ENCODE measurements at places on chromosomes 1 and 21.

GRCh38 chr1:111690306-111690617, 48.9 kb downstream of the INKA2 start:
- peak; percentile 32 for DNase-seq

GRCh38 chr1:184176058-184176457, 124.5 kb downstream of the TSEN15 start:
- no peak for DNase-seq

- DNase-seq, result peak; percentile 55
These were observed 90.1 kb upstream of the IRF2BP2 start for GRCh38 chr1:234699795-234700665.

- no peak for DNase-seq
These were observed 69.4 kb upstream of the SOX13 start for GRCh38 chr1:204003536-204003935.

DNA sequence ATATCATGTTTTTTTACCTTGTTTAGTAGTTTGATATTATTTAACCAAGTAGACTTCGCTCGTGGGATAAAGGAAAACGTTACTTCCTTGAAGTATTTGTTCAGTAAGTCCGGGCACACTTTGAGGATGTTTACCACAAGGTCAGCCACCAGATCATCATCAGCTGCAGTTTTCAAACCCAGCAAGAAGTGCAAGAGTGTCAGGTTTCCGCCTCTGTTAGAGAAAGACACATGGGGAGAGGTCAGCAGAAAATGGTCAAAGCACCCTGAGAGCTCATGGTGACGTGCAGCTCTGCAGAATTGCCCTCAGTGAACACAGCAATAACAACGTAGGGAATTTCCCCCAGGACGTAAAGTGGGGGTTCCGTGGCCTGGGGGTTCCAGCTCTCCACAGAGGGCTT, 24.4 kb downstream of the URB1 start:
- no peak for DNase-seq

DNA sequence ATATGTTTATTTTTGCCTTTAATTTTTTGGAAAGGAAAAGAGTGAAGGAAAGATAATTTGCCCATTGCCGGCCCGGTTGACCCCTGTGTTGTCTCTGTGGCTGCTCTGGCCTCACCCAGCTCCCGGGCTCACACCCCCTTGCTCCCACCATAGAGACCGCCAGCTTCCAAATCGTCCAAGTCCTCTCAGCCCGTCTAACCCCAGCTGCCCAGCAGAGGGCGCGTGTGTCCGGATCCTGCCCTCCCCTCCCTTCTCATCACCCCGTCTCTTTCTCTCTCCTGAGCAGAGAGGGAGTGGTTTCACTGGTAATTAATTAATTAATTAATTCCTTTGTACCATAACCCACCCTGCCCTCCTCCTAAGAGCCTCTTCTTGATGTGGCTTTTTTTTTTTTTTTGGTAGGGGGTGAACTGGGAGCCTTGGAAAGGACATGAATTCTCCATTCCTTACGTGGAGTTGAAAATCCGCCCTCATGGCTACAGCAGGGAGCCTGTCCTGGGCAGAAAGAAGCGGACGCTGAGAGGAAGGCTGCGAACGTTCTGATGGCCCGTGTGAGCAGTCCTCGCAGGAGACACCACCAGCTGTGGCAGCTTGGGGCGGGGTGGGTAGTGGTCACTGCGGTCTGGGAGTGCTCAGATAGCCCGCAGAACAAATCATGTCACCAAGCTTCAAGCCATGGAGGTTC, 45.9 kb downstream of the KIAA0040 start:
- peak; percentile 83 for DNase-seq

DNA sequence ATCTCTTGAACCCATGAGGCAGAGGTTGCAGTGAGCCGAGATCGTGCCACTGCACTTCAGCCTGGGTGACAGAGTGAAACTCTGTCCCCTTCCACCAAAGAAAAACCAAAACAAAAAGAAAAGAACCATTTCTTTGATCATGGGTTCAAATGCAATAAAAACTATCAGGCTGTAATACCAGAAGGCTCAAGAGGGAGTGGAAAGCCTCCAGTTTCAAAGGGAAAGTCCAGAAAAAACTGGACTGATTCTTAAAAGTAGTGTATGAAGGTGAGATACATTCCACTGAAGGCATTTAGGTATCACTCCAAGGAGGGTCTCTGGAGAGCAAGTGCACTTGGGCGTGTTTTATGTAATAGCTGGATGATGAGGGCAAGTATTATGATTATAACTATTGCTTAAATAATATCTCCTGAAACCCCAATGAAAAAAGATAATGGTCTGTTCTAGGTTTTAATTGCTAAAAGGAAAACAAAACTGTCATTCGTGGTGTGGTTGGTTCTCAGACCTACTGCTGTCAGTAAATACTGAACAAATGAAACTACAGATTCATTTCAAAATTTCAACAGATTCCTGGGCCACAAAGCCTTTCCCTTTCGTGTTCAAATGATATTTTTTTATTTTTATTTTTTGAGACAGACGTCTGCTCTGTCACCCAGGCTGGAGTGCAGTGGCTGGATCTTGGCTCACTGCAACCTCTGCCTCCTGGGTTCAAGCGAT, 6.0 kb upstream of the CAMTA1 start:
- DNase-seq, result no peak

DNA sequence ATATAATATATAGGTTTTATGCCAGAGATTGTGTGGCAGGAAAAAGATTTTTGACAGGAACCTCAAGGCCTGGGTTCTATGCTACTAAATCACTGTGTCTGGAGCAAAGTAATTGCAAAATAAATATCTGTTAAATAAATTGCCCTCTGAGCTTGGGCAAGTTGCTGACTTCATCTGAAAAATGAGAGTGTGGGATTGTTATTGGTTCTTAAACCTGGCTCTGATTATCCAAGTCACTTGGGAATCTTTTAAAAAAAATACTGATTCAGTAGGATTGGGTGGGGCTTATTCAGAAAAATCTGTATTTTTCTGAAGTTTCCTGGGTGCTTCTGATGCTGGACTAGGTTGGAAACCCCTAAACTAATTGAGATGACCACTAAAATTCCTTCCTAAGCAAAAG, 174.1 kb upstream of the SGIP1 start:
- no peak for DNase-seq

- DNase-seq, result no peak
These were observed 519.2 kb upstream of the B3GALT2 start for GRCh38 chr1:193705554-193705981.

GRCh38 chr1:234901491-234902049, 227.1 kb downstream of the TOMM20 start:
- no peak for DNase-seq

- peak; percentile 52 for DNase-seq
These were observed 3.6 kb upstream of the RASSF5 start for GRCh38 chr1:206503591-206504362.

DNA sequence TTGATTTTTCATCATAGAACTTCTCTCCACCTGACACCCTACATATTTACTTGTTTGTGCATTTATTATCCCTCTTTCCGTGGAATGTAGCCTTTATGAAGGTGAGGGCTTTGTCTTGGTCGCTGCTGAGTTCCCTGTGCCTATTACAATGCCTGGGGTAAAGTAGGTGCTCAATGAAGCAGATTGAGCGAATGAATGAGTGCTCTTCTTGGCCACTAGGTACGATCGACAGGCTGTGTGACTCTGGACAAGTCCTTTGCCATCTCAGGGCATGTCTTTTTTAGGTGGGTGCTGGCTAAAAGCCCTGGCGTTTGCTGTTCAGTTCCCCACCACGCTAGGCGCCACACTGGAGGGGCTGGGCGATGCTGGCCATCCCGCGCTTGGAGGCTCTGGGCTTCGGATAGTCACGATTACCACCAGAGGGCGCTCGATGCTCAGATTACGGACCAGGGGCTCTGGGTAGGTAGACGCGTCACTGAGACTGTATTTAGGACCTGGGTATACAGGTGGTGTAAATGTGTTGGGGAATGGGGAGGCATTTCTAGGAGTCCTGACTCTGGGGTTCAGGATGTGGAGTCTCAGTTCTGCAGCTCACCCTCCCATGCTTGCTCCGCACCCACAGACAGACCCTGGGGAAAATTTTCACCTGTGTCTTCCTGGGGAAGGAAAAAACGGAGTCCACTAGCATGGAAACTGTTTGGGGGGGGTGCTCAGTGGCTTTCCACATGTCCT, 71.0 kb upstream of the CSF3R start:
- DNase-seq, result peak; percentile 89

GRCh38 chr1:234469376-234469775, 9.6 kb downstream of the TARBP1 start:
- DNase-seq, result no peak

- no peak for DNase-seq
These were observed 121.6 kb downstream of the GLIS1 start for GRCh38 chr1:53617382-53617781.

GRCh38 chr1:237405912-237406311, 363.9 kb downstream of the RYR2 start:
- DNase-seq, result no peak

GRCh38 chr1:204692325-204692840, 6.8 kb upstream of the LRRN2 start:
- no peak for DNase-seq

DNA sequence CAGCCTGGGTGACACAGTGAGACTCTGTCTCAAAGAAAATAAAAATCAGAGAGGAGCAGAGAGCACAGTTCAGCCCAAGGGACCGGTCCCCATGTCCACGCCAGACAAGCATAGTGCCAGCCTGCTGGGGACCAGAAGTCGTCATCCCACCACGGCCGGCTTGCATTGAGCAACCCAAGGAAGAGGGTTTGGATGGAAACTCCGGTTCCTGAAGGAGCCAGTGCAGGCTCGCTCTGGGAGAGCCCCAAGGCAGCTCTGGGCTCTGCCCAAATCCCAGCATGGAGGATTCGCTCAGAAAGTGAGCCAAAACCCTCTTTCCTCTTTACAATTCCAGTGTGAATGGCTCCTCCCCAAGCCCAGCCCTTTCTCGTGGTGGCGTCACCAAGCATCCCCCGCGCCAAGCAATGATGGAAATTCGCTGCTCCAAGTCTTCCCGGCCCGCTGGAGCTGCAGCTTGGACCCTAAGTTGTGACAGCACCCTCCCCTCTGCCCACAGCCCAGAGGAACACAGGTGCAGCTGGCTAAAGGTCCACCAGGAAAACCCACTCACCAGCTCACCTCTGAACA, 64.1 kb upstream of the SLC25A33 start:
- DNase-seq, result no peak

GRCh38 chr1:29389533-29390041, 153.3 kb downstream of the PTPRU start:
- no peak for DNase-seq

GRCh38 chr1:157781048-157781447, 4.1 kb upstream of the FCRL2 start:
- DNase-seq, result no peak

DNA sequence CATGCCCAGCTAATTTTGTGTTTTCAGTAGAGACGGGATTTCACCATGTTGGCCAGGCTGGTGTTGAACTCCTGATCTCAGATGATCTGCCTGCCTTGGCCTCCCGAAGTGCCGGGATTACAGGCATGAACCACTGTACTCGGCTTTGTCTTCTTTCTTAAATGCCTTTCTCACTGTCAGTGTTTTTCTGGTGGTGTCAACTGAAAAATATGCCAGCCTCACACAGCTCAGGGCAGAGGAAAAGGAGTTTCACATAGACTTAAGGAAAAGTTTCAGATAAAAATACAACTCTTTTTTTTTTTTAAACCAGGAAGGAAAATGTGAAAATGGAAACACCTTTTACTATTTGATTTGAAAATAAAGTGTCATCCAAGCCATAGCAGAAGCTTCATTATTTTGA, 4.6 kb upstream of the MAB21L3 start:
- no peak for DNase-seq

GRCh38 chr1:43427941-43428340, 25.8 kb downstream of the HYI start:
- no peak for DNase-seq

GRCh38 chr21:39441502-39442475, 3.8 kb downstream of the LCA5L start:
- DNase-seq, result peak; percentile 83

- peak; percentile 84 for DNase-seq
These were observed 19.3 kb downstream of the SH2D2A start for GRCh38 chr1:156797212-156797871.

- DNase-seq, result peak; percentile 35
These were observed 20.4 kb downstream of the GPR161 start for GRCh38 chr1:168116327-168116799.

- DNase-seq, result no peak
These were observed 89.6 kb downstream of the CCDC185 start for GRCh38 chr1:223482766-223483165.

GRCh38 chr1:196535727-196536126, 72.5 kb downstream of the KCNT2 start:
- peak; percentile 30 for DNase-seq

GRCh38 chr1:93440272-93440671, 7.6 kb upstream of the FNBP1L start:
- DNase-seq, result no peak

- DNase-seq, result no peak
These were observed 8.3 kb upstream of the WNT3A start for GRCh38 chr1:227998374-227999055.

GRCh38 chr1:201354901-201355295, 22.6 kb downstream of the TNNT2 start:
- no peak for DNase-seq

DNA sequence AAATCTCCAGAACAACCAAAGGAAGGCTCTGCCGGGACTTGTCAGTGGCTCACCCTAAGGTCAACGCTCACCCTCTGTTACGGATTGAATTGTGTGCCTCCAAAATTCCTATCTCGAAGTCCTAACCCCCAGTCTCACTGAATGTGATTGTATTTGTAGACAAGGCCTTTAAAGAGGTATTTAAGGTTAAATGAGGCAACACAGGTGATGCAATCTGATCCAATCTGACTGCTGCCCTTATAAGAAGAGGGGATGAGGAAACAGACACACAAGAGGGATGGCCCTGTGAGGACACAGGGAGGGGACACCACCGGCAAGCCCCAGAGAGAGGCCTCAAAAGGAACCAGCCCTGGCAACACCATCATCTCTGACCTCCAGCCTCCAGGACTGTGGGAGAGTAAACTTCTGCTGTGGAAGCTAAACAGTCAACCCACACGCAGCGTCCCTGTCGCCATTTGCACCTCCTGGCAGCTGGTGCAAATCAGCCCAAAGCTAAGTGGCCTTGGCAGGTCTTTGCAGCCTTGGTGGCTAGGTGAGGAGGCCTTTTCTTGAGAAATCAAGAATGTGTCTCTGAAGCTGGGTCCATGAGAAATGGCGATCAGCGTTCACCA, 24.2 kb downstream of the UBASH3A start:
- no peak for DNase-seq

DNA sequence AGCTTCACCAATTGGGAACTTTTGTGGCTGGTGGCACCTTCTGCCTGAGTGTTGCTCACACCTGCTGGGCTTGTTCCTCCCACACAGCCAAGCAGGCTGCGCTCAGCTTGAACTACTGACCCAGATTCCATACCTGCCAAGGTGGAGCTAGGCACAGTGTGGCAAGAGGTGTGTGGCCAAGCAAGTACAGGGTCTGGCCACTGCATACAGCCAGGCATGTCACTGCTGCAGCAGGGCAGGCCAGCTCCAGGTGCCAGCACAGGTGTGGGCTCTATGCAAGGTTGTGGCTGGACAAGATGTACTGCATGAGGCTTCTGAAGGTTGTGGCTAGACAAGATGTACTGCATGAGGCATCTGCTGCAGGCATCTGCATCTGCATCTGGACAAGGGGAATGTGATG, 1254.8 kb downstream of the AMY1C start:
- no peak for DNase-seq

Data from hematopoietic multipotent progenitor cell treated with erythropoietin and hydrocortisone succinate and interleukin-3 and kit ligand, for 6 days (in vitro differentiated cells).